ENCODE measurements at places on chromosomes 11 and 22. TPM values are rescaled to one million over a fixed set of nuclear protein-coding genes. Genes with fewer than 3 reads are reported as not detected.

Gene MPPED1
- not detected for total RNA-seq

Gene ADM2
- 0.57 TPM for total RNA-seq

Gene UCP2
- total RNA-seq: 87.4 TPM

Gene MS4A3
- total RNA-seq: not detected

Gene EXPH5
- total RNA-seq: 0.05 TPM

Gene JAM3
- total RNA-seq: 4.0 TPM

Gene SERPIND1
- 0.03 TPM for total RNA-seq

Gene ACTN3
- total RNA-seq: 0.10 TPM

Gene MS4A4E
- total RNA-seq: not detected

Gene ROM1
- total RNA-seq: 3.6 TPM

Gene B3GAT1
- total RNA-seq: 0.04 TPM

Gene MIF
- total RNA-seq: 487 TPM

Gene MS4A15
- total RNA-seq: not detected

Gene RCN1
- 173 TPM for total RNA-seq

Gene GRIK4
- total RNA-seq: not detected

Gene OVOL1
- 0.12 TPM for total RNA-seq

Measured in A549 treated with AZD2906 at 1 μM for 4 hours (cell line).